Stimulated activated CD4-positive, alpha-beta T cell treated with anti-CD3 and anti-CD28 coated beads, Interleukin-12 subunit alpha, Interleukin-12 subunit beta, amount 100 ng/mL, for 4 hours (primary cell): ENCODE measurements at places on chromosomes 3 and 15.

DNA sequence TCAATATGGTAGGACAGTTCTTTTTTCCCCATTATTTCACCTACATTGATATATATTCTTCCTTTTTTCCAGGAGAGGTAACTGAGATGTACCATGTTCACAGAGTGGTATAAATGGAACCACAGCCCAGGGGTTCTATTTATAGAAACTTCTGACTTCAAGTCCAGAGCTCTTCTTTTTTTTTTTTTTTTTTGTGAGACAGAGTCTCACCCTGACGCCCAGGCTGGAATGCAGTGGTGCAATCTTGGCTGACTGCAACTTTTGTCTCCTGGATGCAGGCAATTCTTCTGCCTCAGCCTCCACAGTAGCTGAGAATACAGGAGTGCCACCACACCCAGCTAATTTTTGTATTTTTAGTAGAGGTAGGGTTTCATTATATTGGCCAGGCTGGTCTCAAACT lies 267.1 kb upstream of the TPRG1 start:
- DNase-seq = no peak

- no peak for DNase-seq
These were observed 220.4 kb downstream of the ADAMTS9 start for GRCh38 chr3:64467255-64467944.

DNA sequence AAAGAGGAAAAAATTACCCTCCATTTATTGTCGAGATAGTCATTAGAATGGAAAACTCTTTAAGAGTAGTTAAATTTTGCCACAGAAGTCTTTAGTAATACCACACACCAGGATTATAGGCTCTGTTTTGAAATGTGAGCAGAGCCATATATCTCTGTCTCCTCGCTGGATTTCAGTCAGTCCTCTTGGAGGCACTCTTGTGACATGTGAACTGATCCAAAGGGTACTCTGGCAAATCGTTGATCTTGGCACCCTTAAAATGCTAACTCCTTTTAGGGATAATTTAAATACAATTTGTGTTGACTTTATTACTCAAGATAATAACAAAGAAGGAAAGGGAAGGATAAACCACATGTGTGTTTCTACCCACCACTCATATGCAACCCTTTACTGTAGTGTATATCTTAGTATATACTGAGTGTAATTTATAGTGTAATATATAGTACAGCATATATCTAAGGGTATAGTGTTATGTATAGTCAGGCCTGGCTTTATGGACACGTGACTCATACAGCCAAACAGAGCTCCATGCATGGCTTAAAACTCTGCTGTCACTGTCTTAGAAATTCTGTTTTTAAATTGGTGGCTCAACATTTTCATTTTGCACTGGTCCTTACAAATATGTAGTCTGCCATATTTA lies 12.3 kb upstream of the KPNA4 start:
- no peak for DNase-seq

DNA sequence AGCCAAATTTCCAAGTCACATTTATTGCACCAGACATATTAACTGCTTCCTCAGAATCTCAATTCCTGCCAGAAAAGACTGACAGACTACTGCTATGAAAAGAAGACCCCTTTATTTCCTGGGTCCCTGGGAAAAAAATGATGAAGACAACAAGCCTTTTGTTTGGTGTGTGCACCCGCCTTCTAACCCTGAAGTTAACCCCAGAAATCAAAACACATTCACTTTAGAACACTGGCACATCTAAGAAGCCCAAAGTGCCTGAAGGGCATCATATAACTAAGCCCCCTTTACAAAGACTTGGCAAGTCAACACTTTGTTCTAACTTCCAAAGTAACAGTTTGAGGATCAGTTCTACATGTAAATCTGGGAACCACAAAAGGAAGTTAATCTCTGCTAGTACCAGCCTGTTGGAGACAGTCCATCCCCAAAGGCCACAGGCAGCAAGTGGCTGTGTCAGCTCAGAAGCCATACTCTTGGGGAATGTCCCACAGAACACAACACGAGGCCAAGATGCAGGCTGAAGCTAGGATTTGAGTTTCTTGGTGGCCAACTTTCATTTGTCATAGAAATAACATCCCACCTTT lies 16.3 kb upstream of the ATP1B3 start:
- no peak for DNase-seq

GRCh38 chr3:25849091-25849490 lies 59.2 kb downstream of the OXSM start:
- DNase-seq = no peak

GRCh38 chr3:133192967-133193366 lies 154.8 kb downstream of the TMEM108 start:
- no peak for DNase-seq

DNA sequence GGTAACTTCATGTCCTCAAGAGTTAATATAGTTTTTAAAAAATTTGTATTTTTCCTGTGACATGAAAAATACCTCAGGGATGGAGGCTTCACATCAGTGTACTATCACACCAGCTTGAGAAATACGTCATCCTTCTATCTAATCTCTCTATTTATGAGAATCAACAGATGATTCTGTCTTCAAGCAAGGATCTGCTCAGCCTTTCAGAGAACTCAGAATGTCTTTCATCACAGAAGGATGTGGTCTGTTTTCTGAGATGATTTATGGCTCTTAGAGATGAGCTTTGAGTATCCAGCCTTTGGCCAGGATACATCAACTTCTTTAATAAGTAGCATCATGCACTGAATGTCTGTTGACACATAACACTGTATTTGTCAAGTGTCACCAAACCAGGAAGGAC lies 193.9 kb downstream of the DTWD1 start:
- DNase-seq = no peak

GRCh38 chr3:45993421-45994027 lies 2.1 kb downstream of the FYCO1 start:
- no peak for DNase-seq

GRCh38 chr3:10883478-10884234 lies 67.6 kb downstream of the SLC6A11 start:
- DNase-seq = no peak

DNA sequence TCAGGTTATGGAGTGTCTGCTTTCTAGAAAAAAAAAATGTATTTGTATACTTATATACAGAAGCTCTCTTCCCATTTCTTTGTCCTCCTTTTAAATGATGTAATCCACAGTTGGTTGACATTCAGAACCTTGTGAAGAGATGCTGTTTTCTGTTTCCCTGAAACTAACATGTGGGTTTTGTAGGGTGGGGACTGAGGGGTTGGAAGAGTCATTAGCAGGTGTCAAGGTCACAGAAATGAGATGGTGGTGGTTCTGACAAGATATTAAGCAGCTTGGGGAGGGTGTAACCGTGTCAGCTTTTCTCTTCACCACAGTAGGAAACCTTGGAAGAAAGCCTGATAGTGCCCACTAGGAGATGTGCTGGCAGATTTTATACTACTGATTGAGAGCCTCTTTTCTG lies 2.4 kb downstream of the RASA2 start:
- DNase-seq = no peak

- DNase-seq = no peak
These were observed 194.6 kb downstream of the FAM43A start for GRCh38 chr3:194879991-194880939.

- DNase-seq = no peak
These were observed 20.8 kb upstream of the DENND4A start for GRCh38 chr15:65812916-65813315.
